ENCODE measurements at places on chromosomes 12 and 14.

DNA sequence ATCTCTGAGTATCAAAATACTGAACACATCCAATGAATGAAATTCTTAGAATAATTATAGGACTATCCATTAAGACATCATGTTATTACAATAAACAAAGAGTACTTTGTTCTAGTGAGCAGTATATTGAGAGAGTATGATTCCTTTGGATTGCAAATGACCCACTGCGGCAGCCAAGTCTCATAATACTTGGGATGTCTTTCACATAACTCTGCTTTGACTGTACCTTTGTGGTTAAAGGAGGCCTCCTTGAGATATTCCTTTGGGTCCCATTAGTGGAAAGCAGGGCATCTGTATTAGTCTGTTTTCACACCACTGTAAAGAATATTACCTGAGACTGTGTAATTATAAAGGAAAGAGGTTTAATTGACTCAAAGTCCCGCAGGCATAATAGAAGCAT lies 593.8 kb downstream of the TRHDE start:
- no peak for DNase-seq

DNA sequence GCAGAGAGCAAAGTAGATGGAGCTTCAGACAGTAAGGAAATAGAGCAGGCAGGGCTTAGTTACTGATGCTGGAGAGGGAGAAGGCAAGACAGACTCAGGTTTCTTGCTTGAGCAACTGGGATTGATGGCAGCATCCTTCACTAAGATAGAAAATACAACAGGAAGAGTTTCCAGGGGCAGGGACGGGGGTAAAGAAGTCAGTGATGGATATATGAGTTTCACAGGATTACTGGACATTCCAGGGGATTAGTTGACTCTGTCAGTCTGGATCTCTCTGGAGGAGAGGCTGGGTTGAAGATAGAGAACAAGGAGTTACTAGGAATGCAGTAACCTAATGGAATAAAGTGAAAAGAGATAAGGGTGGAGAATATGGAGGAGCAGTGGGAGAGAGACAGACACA lies 74.5 kb upstream of the ATF1 start:
- no peak for DNase-seq

- no peak for DNase-seq
Measured at GRCh38 chr12:56158926-56159461, 835 bp downstream of the MYL6 start.

DNA sequence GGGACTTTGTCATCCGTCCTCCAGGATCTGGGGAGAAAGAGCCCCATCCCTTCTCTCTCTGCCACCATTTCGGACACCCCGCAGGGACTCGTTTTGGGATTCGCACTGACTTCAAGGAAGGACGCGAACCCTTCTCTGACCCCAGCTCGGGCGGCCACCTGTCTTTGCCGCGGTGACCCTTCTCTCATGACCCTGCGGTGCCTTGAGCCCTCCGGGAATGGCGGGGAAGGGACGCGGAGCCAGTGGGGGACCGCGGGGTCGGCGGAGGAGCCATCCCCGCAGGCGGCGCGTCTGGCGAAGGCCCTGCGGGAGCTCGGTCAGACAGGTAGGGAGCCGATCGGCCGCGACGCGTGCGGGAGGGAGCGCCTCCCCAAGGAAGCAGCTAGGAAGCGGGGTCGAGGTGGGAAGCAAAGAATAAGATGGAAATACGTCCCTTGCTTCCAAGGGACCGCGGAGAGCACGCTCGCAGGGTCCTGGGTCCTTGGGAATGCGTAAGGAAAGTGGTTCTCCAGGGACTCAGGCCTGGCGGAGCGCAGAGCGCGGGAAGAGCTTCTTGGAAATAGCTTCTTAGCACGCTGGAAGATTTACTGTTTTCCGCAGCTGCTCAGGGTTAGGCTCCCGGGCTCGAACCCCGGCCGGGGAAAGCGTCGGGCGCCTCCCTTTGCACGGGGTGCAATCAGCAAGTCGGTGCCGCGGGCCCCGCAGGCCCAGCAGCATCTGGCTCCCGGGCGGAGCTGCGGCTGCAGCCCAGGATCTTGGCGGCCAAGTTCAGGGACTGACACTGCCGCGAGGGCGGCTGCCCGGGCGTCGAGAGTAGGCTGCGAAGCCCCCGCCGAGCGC lies 457 bp downstream of the SOCS2 start:
- DNase-seq = no peak

GRCh38 chr14:65482757-65483438 lies 70.4 kb downstream of the FUT8 start:
- DNase-seq = no peak

DNA sequence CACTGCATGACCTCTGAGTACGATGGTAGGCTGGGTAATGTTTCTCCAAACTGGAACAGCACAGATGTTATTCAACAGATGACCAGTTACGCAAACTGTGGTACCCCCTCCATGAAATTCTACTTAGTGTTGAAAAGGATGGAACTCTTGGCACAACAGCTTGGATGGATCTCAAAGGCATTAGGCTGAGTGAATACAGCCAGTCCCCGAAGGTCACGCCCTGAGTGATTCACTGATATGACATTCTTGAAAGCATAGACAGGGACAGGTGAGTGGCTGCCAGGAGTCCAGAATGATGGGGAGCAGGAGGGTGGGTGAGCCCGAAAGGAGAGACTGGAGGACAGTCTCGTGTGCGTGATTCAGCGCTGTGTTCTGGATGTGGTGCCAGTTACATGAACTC lies 187.5 kb upstream of the TMEM132C start:
- no peak for DNase-seq

- DNase-seq = no peak
Measured at GRCh38 chr14:28761438-28762291, 4.9 kb upstream of the FOXG1 start.

DNA sequence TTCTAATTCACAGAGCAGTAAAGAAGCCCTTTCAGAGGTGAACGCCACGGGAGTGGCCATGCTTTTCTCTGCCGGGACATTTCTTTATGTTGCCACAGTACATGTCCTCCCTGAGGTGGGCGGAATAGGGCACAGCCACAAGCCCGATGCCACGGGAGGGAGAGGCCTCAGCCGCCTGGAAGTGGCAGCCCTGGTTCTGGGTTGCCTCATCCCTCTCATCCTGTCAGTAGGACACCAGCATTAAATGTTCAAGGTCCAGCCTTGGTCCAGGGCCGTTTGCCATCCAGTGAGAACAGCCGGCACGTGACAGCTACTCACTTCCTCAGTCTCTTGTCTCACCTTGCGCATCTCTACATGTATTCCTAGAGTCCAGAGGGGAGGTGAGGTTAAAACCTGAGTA lies 26.2 kb upstream of the PLEKHD1 start:
- no peak for DNase-seq

DNA sequence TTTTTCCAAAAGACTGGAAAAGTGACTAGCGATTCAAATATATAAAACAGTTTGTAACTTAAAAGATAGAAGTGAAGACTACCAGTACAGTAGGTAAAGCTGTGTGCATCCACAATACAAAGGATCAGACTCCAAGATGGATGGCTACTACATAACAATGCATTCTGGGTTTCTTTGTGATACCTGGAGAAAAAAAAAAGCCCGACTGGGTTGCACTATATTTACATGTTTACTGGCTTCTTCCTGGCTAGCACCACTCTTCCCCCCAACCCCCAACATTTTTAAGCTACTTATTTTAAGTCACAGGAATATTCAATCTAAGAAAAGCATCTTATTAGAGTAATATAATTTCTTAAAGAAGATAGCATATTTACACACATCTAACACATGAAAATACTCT lies 61.1 kb upstream of the SINHCAF start:
- DNase-seq = no peak
